ENCODE measurements at places on chromosomes 5 and 9.

DNA sequence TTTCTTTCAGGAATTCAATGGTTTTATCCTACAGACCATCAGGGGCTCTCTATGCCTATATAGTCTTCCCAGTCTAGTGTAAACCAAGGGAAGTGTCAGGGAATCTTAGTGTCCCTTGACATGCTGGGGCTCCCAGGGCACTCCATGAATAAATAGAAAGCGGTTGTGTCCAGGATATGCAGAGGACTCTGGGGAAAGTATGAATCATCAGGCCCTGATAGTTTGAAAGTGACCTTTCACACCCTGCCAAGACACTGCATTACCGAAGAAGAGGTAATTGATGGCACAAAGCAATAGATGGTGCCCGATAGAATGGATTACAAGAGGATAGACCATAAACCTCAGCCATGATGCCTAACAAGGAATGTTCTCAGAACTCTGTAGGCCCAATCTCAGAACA, 163.3 kb upstream of the DAPK1 start:
- no peak for DNase-seq

DNA sequence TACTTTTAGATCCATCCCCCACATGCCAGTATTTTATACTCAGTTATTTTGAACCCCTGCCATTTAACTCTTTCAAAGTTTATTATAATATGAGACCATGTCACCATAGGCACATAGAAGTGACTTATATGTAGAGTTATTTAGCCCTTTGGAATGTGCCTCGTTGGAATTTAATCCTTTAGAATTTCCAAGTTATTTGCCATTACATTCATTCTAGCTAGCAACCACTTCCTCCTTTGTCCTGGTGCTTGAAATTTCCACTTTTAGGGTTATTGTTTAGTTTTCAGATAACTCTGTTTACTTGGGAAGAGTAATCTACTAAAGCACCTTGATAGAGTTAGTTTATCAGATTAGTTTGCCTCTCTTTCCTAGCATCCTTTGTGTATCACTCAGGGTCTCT, 82.8 kb upstream of the TLE1 start:
- no peak for DNase-seq

- no peak for DNase-seq
Observed at GRCh38 chr5:10857338-10857733, 96.3 kb upstream of the DAP start.

DNA sequence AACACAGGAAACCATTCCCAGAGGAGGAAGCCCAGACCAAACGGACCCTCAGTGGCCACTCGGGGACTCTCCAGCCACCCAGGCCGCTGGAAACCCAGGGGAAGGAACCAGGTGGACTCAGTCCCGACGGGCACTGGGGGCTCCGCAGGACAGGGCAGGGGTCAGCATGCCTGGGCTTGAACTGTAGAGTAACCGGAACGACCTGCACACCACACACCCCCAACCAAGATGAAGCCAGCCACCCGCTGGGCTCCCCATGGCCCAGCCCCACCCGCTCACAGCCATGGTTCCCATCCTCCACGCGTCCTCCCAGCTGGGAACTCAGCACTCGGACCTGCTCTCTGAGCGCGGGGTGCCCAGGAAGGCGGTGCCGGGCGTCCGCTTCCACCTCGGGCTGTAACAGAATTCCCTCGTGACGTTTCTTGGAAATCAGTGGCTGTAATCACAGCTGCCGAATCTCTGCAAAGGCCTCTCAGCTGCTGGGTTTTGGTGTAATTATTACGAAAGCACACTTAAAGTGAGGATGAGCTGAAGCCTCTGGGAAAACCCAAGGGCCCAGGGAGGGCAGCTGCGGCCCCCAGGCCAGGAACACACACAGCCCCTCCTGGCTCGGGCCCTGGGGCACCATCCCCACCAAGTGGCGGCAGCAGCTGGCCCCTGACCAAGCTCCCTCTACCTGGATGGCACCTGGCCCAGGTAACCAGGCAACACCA, 13.8 kb downstream of the NACC2 start:
- peak; percentile 0 for DNase-seq

DNA sequence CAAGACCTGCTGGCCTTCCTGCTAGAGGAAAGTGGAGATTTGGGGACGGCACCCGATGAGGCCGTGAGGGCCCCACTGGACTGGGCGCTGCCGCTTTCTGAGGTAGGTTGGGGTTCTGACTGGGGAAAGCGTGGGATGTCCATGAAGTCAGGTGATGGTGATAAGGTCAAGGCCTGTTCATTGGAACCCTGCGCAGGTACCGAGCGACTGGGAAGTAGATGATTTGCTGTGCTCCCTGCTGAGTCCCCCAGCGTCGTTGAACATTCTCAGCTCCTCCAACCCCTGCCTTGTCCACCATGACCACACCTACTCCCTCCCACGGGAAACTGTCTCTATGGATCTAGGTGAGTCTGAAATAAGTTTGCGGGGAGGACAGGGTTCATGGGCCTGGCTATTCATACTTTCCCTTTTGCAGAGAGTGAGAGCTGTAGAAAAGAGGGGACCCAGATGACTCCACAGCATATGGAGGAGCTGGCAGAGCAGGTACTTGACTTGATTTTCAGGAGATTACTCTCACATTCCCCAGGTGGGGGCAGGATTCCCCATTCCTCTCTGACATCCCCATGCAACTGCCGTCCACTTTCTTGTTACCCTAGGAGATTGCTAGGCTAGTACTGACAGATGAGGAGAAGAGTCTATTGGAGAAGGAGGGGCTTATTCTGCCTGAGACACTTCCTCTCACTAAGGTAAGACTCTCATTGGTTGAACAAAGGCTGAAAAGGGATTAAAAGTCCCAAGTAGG, 505 bp downstream of the CREB3 start:
- no peak for DNase-seq

DNA sequence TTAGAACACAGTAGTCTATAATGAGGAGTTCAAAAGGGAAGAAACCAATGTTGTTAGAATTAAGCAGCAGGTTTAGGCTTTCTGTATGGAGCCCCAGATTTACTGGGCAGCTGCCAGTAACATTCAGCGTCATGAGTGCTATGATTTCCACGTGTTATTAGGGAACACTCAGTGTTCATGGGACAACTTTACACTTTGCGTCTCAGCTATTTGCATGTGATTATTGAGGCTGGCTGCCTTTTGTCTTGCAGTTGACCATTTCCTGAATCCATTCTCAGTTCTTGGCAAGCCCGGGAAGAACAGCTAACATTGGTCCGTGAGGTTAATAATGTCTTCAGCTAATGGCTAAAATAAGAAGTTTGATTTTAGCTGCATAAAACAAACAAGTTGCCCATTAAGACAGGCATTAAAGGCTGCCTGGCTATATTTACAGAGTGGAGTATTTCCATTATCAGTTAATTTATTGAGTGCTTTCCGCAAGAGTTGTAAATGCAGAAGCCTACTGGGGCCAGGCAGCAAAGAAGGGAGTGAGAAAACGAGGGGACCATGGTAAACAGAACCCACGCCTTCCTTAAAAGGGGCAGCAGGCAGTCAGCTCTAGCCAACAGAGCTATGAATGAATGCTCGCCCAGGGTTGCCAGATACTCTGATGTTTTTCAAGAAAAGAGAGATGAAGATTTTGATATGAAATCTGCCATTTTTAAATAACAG, 120.9 kb downstream of the PIP5K1B start:
- DNase-seq, result no peak

- DNase-seq, result peak; percentile 31
Observed at GRCh38 chr9:123267481-123268198, 746 bp downstream of the STRBP start.

DNA sequence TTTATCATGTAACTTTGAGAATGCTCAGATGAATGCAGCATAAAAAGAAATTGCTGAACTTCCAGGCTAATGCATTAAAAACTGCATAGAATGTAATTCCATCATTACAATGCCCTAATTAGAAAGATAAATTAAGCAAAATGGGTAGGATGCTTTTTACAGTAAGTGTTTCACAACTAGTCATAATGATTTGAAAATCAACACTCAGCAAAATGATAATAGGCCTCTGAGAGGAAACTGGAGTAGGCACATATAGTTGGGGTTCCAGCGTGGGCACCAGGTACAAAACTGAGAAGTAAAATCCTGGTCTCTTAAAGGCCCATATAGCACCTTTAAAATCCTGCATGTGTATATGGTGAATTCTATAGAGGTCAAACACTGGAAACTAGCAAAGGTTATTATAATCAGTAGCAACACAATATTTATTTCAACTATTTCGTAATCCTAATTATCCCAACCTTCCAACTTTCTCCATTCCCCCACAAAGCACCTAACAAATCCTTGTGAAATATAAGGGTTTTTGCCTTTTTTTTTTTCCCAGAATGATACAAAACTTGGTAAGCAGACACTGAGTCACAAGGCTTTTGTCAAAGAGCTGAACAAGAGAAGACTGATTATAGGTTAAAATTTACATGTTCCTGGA, 108.0 kb upstream of the NR5A1 start:
- DNase-seq, result no peak

Data from GM06990 (cell line).